C1 segment of cervical spinal cord (tissue), 14 donors: ENCODE measurements at places on chromosomes 3 and 15.

DNA sequence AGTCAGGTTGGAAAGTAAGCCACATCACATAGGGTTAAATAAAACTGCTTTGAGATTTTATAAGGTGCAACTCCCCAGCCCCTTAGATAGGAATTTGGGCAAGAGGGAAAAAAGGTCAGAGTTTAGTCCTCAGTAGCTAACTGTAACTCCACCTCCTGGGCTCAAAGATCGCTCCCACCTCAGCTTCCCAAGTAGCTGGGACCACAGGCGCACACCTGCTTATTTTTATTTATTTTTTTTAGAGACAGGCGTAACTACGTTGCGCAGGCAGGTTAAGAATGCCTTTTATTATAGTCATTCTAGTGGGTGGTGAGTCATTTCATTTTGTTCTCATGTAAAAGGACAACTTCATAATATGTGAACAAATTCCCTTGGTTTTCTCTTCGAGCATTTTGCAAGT is 14.7 kb downstream of the TM2D3 start:
- no peak for DNase-seq

GRCh38 chr3:150255413-150255812 is 152.7 kb upstream of the TSC22D2 start:
- peak; percentile 66 for DNase-seq

DNA sequence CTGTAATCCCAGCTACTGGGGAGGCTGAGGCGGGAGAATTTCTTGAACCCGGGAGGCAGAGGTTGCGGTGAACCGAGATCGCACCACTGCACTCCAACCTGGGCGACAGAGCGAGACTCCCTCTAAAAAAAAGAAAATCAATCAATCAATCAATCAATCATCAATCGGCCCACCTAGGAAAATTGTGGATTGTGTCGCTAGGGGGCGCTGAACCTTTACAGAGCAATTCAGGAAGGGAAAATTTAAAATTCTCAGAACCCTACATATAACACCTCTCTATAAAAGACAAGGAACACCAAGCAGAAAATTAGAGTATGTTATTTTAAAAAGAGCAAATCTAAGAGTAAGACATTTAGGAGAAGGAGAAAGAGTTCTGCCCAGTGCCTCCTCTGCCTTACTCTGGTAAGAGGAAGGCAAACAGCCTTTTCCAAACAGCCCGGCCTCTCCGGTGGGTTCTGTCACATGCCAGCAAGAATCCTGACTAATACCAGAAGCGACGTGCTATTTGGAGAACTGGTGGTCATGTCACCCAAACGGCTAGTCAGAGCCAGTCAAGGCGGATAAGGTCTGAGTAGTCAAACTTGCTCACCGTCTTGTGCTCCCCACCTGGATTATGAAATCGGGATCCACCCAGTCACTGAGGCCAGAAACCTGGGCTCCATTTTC is 22.3 kb upstream of the SMCO1 start:
- DNase-seq, result no peak

DNA sequence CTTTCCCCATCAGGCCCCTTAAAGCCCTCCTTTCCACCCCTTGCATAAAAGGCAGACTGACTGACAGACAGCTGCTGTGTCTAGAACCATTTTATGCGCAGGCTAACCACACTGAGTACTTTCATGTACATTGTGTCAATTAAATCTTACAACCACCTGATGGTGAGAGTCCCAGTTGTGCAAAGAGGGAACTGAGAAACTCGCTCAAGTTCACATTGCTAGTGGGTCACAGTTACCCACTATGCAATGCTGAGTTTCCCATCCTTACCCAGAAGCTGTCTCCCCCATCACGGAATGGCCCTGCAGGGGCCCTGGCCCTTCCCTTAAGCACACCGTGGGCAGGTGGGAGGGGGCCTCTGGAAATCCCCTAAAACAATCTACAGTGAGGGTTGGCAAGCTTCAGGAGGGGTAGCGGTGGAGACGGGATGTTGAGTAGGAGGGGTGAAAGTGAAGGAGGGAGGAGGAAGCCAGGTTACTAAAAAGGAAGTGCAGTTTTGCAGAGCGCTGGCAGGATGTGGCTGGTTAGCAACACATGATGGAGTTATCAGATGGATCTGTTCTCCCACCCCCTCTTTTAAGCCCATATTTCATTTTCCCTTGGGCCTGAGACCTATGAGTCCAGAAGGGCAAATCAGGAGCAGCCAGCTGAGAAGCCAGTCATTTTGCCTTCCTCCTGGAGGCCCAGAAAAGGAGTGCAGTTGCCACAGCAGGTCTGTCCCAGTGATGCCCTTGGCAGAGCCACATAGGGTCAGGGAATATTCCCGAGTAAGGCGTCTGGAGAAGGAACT is 30.0 kb downstream of the STARD5 start:
- no peak for DNase-seq

DNA sequence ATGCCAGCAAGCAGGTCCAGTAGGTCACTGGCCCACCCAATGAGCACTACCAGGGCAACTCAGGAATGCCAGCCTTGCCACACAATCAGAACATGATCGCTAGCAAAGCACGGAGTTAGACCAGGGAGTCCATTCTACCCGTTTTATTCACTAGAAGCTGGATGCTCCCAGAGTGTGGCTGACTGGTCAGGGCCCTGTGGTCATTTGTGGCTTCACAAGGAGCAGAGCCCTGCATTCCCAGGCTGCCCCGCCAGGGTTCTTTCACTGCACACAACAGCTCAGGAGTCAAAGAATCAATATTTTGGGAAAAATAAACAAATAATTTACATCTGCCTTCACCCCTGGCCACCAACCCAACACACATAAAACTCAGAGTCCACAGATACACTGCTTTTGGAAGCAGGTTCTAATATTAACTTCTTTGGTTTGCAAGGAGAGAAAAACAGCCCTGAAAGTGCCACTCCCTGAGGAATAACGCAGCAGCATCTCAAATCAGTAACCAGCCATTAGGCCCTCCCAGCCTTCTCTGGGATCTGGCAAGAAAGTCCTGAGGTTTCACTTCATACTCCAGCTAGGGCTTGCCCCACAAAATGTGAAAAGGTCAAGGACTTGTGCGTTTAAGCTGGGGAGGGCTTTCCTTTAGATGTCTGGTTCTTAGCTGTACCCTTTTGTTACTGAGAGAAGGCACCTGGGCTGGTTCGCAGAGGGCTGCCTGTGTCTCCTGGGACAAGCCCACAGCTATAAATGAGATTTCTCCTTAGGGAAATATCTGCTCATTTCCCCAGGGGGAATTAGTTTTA is 16.0 kb downstream of the SIAH2 start:
- no peak for DNase-seq

- DNase-seq, result no peak
Observed at GRCh38 chr15:57263520-57263919, 112.8 kb upstream of the CGNL1 start.
